ENCODE measurements at places on chromosomes 1 and 21.
A peak's percentile ranks its signal among the peaks of the same experiment; 100 is the strongest.

- no peak for DNase-seq
Observed at GRCh38 chr1:3672971-3673361, 20.6 kb downstream of the TP73 start.

DNA sequence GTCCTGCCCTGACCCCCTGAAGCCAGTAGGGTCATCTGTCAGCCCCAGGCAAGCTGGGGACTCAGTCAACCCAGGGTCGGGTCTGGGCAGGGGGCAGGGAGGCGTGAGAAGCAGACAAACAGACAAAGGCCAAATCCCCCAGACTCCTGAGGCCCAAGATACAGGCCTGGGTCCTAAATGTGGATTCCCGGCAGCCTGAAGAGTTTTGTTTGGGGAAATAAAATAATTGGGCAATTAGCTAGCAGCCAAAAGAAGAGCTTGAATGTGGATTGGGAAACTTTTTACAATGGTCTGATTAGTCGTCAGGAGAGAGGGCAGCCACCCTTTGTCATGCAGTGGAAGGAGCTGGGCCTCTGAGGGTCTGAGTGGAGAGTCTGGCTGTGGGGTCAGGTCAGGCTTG, 4.5 kb upstream of the LEFTY2 start:
- DNase-seq, result peak; percentile 52

- DNase-seq, result peak; percentile 79
Observed at GRCh38 chr1:179058487-179059483, 23.1 kb upstream of the TOR3A start.

DNA sequence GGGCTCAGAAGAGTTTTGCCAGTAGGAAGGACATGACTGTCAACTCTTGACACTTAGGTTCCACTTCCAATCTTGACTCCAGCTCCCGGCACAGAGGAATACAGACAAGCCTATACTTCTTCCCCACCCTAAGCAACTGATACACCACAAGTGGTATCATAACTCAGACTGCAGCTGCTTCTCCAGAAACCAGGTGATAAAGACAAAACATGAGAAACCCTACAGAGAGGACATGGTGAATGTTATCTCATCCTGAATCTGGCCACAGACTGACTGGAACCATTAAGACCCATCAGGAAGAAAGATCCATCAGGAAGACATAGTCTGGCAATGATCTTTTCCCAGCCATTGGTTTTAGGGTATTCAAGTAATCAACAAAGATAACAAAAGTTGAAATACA, 13.8 kb downstream of the PAXBP1 start:
- no peak for DNase-seq

DNA sequence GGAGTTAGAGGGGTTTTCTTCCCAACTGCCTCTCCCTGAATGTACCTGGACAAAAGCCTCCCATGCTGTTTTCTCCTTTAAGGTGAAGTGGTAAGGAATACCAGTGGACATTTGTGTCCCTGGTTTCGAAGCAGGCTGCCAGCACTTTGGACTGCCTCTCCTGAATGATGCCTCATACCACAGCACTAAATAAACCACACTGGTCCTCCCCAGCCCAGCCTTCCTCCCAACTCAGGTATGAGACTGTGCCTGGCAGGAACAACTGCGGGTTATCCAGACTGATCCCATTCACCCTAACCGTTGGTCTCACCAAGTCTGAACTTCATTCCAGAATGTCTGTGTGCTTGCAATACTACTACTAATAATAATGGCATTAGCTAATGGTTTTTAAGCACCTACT, 9.3 kb downstream of the COQ8A start:
- no peak for DNase-seq

DNA sequence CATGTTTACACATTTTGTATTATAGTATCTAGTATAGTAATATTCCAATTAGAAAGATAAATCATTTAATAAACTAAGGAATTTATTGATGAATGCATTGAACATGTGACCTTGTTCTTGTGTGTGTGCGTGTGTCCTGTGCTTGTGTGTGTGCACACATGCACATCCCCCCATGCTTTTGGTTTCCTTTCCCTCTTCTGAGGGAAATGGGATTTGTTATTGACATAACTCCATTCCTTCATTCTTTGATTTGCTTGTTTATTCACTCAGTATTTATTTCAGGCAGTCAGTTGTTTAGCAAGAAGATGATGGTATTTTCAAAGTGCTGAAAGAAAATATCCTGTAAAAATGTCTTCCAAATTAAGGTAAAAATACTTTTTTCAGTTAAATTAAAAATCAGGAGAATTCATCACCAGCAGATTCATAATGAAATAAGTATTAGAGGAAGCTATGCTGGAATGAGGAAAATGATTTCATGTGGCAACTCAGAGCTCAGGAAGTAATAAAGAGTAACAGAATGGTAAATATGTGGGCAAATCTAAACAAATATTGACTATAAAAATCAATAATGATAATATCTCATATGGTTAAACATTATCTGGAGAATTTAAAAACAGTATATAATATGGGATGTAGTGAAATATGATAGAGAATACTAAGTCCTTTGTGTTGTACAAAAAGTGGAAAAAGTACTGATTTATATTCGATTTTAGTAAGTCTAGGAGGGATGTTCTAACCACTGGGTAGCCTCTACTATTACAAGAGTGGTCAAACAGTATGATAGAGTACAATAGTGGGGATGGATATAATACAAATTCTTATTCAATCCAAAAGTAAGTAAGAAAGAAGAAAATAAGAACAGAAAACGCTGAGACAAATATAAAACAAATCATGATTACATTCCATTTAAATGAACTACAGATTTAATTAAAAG, 35.2 kb upstream of the SIPA1L2 start:
- no peak for DNase-seq
